HS-27A (cell line): ENCODE measurements at places on chromosomes 4 and X.

DNA sequence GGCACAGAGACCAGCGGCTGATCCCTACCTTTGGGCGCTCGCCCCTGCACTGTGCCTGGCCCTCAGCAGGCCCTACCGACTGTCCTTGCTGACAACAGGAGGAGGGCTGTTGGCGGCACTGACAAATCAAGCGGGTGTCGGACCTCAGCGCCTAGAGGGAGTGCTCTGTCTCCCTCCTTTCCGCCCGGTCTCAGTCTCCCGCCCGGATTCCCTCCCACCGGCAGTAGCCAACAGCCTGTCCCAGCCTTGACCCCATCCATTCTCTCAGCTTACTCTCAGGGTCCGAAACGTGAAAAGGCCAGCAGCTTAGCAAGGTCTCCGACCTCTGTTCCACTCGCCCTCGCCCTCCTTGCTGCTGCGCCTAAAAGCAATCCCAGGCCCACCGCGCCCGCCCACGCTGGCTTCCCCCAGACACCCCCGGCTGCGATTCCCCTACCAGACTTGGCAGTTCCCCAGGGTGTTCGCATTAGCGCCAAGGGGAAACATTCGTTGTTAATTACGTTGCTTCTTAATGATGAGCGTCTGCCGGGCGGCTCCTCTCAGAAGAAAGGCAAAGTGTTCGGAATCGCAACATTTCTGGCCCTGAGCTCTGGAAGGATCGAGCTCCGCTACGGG, 96.2 kb downstream of the SOWAHB start:
- DNase-seq: no peak

- DNase-seq: no peak
Observed at GRCh38 chrX:79408623-79409322, 41.6 kb upstream of the ITM2A start.

GRCh38 chr4:38675146-38676121, 11.4 kb downstream of the KLF3 start:
- DNase-seq: peak; percentile 71

DNA sequence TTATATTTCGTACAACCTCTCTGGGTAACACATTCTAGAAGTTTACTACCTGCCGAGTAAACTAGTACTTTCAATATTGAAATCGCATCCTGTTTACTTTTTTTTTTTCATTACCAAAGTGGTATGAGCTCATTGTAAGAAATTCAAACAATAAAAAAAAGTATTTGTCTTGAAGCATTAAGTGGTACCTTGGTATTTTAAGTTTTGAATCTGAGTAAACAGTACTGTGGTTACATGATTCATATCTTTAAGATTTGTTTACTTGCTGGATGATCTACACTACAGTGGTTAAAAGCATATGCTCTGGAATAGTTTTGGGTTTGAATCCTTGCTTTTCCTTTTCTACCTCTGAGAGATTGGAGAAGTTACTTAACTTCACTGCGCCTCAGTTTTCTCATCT, 3.8 kb upstream of the MMGT1 start:
- DNase-seq: peak; percentile 1

GRCh38 chrX:11908371-11908770, 150.3 kb downstream of the MSL3 start:
- no peak for DNase-seq

- DNase-seq: no peak
Observed at GRCh38 chr4:101033986-101034385, 313.3 kb downstream of the PPP3CA start.

GRCh38 chr4:40164459-40164858, 32.4 kb upstream of the RHOH start:
- DNase-seq: no peak

DNA sequence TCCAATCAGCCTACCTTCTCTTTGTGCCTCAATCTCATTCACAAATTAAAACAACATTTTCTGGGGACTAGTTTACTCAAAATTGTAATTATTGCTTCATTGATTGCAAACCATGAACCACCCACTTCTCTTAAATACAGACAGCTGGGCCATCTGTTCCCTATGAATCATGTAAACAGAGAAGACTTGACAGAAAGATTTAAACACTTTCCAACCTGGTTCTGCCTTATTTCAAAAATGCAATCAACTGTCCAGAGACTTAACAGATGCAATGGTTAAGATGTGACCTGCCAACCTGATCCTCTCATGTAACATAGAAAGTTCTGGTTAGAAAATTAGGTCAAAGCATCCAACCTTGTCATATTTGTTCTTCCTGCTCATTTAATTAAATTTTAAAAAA, 20.8 kb upstream of the SERTM2 start:
- no peak for DNase-seq

GRCh38 chrX:27599928-27600327, 9.8 kb downstream of the DCAF8L2 start:
- no peak for DNase-seq

DNA sequence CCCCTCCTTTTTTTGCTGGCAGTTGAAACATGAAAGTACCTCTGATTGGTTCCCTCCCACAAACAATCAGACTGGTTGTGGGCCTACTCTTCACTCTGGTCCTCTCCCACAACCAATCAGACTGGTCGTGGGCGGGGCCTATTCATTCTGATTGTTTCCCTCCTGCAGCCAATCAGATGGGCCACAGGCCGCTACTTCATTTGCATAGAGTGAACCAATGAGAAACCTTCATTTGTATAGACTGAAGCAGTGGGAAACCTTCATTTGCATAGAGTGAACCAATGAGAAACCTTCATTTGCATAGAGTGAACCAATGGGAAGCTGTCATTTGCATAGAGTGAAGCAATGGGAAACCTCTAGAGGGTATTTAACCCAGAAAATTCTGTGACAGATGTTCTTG, 55.2 kb downstream of the TRMT44 start:
- DNase-seq: no peak

GRCh38 chrX:14056206-14056605, 26.5 kb upstream of the GEMIN8 start:
- DNase-seq: no peak

- no peak for DNase-seq
Observed at GRCh38 chr4:25925486-25926201, 11.6 kb downstream of the SMIM20 start.

DNA sequence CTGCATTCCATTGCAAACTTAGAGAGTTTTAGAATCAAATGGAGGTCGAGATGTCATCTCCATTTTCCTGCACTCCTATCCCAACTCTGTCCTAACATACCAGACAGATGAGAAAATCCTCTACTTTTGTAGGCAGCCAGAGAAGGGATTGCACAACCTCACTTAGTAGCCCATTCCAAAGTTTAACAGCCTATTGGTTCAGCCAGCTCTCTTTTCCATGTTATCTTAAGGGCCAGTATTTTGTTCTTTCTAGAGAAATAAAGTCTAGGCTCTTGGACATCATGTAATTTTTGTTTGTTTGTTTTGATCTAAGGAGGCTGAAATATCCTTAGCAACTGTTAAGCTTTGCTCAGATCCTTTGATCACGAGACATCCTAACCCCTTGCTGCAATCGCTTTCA, 173.0 kb downstream of the COX18 start:
- DNase-seq: peak; percentile 62

DNA sequence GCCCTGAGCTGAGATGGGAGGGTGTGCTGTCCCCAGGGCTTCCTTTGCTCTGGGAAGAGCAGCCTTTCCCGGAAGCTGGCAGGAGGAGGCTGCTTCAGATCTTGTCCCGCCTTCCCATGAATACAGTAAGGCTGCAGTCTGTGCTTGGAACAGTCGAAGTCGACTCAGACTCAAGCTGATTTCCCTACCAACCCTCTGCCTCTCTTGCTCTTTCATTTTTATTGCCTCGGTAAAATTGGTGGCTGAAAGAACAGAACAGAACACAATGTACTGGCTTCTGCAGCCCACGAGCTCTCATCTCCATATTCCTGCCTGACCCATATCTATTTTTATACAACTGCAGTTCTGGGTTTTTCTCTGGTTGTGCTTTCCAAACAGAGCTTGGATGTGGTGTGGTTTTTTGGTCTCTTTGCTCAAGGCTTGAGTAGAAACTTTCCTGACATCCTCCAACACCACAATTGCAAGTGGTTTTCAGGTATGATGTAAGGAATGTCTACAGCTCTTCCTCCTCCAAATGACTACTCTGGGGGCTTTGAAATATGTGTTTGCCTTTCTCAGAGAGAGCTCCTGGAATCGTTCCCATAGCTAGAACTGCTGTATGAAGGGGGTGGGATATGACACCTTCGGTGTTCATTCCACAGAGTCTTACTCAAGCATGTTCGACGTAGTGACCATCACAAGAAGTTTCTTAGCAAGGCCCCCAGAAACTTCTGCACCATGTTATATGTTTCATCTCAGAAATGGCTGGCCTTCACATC, 61.3 kb downstream of the ENPP6 start:
- no peak for DNase-seq

GRCh38 chr4:175716961-175717360, 95.1 kb downstream of the GPM6A start:
- DNase-seq: no peak

DNA sequence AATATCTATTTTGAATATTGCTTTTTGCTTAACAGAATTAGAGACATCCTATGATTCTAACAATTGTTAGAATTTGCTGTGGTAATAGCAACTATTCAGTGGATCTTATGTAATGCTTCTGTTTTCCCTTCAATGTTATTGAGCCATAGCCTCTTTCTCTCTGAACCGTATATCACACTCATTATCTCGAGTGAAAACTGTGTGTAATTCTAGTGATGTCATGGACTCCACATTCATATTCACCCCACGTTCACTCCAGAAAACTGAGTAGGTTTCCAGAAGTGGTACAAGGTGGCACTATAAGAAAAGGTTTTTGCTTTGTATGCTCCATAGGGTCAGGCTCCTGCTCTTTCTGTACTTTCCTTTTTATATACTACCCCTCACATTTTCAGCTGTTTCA, 534.3 kb upstream of the PABPC4L start:
- DNase-seq: no peak

- DNase-seq: no peak
Observed at GRCh38 chrX:149541521-149542047, 772 bp downstream of the EOLA1 start.

DNA sequence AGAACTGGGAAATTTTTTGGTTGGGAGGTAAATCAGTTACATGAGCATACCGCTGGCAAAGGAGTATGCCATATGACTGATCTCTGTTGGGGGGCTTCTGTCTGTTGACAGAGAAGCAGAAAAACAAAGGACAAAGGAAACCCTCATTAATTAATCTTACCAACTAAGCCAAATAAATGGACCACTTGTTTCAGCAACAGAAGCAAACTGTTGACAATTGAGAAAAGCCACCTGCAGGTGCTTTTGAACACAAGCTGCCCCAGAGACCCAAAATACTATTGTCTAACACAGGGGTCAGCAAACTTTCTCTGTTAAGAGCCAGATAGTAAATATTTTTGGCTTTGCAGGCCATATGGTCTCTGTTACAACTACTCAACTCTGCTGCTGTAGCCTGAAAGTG, 7.0 kb upstream of the FRYL start:
- DNase-seq: no peak

DNA sequence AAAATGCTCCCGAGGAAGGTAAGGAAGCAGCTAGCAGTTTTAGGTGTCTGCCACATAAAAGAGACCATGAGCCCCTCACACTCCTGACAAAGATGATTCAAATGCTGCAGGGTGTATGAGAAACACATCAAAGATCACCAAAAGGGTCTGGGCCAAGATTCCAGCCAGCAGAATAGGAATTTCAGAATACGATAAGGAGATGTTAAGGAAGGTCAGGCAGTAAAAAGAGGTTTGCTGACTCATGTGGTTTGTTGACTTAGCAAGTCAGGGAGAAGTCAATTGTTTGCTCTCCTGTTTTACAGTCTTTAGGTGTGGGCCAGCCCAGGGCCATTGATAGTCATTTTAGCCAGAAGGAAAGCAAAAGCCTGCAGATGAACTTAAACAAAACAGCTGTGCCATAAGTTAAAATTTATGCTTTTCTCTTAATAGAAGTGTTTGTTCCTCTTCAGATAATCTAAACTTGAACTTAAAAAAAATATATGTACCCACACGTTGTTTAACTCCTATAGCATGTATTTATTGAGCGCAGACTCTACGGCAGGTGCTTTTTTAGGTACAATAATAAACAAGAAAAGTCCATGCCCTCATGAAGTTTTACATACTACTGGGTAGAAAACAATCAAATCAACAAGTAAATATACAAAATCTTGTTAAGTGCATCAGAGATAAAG, 115.6 kb downstream of the CAMK2D start:
- no peak for DNase-seq

DNA sequence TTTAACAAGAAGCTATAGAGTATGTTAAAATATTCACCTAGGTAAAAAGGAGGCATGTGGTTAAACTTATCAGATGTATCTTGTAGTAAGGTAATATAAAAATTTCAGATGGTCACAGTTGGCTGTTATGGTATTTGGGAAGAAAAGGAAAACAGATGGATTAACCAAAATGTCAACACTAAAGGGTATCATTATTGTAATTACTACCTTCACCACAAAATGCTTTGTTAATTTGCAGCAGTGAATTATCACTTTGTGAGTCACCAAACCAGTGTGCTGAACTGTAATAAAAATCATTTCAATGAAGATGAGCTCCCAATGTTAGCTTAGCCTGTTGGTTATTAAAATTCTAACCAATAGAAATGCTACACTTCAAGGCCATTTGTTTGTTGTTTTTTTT, 233.9 kb downstream of the RPA4 start:
- DNase-seq: no peak

DNA sequence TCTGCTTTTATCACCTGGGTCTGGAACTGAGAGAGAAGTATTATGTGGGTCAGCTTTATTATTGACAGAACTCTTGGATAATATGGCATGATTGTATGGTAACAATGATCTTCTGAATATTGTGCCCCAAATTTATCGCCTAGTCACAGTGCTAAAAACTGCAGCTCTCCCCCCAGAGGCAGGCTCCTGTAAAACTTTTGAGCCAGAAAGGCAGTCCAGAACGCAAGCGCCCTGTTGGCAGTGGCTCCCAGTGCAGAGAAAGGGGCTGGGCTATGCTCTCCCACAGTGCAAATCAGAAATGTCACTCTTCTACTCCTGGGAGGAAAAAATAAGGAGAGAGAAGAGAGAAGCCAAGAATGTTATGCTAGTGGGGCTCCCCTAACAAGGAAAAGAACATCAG, 50.5 kb downstream of the HELT start:
- DNase-seq: no peak

- DNase-seq: no peak
Observed at GRCh38 chr4:81207828-81208227, 7.2 kb downstream of the PRKG2 start.

GRCh38 chr4:137082061-137082460, 450.2 kb downstream of the PCDH18 start:
- DNase-seq: no peak

DNA sequence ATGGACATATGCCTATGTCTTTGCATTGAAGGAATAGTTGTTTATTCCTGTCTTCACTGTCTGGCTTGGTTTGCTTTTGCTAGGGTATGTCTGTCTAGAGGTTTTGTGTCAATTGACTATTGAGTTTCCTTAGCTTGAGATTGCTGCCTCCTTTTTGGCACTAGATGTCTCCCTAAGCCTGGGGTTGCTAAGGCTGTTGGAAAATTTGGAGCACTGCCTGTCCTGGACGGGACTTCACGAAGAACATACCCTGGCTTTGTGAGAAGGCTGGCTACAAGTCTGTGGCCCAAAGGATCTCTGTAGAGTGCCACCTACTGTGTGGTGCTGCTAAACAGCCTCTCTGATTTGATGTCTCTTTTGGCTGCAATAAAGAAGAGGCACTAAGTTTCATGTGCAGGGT, 183.8 kb upstream of the NUDT10 start:
- DNase-seq: no peak

- DNase-seq: no peak
Observed at GRCh38 chr4:149009223-149009622, 567.0 kb upstream of the NR3C2 start.
